NCI-H1436 (cell line): ENCODE measurements at places on chromosomes 2 and 18.

GRCh38 chr2:102453501-102453900 is 19.5 kb upstream of the SLC9A4 start:
- no peak for DNase-seq

DNA sequence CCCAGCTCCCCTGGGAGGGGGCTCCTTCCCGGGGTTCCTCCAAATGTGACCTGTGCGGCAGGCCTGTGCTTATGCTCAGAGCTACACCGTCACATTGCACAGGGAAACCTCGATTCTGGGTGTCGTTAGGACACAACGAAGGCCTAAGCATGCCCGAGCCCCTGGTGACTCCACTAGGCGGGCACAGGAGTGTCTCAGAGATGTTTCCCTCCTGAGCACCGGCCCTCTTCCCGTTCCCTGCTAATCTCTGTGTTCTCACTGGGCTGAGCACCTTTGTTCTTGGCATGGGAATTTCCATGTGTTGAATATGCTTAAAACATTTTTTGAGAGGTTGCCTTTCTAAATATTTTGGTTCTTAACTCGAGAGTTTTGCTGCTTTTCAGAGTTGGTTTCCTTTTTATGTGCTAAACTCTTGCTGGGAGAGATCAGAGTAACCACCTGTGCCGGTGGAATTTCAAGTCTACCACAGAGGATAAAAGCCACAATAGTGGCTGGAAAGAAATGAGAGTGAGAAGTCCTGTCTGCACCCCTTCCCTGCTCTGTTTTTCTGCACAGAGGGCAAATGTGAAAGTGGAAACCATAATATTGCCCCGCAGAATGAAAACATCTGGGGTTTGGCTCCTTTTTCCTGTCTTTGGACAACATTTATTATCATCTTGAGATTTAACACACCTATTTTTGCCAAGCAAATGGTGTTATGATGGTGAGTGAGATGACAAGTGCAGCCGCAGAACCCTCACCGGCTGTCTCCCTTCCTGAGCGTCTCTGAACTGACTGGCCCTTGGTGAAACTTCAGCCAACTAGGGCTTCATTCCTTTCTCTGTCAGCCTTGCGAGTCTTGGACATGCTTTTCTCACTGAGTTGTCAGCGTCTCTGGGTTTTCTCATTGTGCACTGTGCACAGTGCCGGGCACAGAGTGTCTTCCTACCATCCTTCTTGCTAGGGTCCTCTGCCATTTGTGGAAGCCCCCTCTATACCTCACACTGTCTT is 154.1 kb downstream of the VAPA start:
- no peak for DNase-seq

DNA sequence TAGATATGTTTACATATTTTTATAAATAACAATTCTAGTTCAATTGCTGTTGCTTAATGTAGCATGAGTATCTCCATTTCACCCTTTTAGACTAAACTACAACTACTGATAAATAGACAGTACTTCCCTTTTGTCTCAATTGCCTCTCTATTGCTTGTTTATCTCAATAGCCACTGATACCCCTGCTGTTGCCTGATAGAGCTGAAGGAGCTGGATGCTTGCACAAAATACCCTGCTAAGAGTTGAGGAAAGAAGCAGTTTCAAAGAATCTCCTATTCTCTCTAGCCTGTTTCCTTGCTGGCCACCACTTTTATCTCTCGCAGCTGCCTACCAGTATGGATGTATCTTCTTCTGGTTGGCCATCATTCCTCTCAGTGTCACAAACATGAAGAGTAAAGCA is 16.9 kb upstream of the ZNF804A start:
- DNase-seq = no peak

DNA sequence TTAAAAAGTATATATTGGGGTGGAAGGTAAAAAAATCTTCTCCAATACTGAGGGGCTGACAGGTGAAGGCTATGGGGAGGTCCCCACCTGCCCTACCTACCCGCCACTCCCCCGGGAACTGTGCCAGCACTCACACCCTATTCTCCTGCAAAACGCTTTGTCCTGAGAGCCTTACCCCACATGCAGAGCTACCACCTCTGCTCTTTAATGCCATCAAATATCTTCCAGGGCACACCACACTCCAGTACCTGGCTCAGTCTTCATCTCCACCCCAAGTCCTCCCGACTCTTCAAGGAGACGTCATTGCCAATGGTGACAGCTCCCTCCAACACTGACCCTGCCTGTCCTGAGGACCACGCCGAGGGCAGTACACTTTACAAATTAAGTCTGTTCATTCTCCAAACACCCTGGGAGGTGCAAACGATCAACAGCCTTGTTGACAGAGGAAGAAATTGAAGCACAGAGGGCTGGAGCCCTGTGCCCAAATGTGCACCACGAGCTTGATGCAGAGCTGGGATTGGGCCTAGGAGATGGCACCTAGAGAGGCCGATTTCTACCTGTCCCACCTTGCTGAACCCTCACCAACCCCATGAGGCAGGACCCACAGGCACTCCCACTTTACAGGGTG is 6.0 kb upstream of the GPR55 start:
- DNase-seq = no peak
